ENCODE measurements at places on chromosomes 12 and 14.

GRCh38 chr12:50041962-50042361 lies 15.4 kb upstream of the ASIC1 start:
- DNase-seq = no peak

DNA sequence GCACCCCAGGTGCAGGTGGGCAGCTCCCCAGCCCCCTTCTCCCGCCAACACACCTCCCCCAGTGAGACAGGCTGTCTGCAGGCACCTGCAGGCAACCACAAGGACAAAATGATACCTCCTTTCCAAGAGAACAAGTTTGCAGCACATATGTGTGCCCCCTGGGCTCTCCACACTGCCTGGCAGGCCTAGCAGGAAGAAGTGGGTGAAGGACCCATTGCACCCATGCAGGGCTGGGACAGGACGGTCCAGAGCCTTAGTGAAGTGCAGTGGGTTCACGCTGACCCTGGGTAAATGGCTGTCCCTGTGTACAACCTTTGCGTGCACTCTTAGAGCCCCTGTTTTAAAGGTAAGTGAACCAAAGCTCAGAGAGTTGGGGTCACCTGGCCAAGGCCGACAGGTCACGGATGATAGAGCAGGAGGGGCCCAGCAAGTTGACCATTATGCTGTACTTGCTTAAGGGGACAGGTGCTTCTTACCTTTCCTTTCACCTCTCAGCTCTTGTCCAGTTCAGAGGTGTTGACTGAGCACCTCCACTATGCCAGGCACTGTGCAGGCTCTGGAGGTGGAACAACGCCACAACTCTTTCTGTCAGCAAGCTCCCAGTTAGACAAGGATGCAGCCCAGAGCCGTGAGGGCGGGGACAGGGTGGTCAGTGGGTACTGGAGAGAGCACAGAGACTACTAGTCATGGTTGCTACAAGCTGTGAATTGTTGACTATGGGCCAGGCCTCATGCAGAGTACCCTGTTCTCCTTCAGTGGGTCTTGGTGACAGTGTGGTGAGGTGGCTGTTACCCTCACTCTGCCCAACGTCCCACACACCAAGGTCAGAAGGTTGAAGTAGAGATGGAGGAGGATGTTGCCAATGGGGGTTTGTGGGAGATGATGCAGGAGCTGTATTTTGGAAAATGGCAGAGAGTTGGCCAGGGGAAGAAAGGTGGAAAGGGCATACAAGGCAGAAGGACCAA lies 125.9 kb downstream of the PAPOLA start:
- no peak for DNase-seq

DNA sequence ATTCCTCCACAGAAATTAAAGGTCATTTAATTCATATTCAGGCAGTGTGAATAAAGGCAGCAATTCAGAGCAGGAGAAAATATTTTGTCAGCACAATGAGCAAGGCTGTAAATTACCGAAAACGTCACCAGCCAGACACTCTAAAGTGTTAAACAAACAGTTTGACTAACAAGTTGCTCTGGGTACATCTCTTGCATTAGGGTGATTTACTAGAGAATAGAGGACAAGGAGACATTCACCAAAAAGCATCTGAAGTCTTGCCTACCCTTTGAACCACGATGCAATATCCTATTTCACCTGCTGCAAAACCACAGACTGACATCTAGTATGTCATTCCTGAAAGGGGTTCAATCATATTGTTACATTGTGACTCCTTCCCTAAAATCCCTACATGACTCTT lies 27.1 kb upstream of the GPHB5 start:
- no peak for DNase-seq

DNA sequence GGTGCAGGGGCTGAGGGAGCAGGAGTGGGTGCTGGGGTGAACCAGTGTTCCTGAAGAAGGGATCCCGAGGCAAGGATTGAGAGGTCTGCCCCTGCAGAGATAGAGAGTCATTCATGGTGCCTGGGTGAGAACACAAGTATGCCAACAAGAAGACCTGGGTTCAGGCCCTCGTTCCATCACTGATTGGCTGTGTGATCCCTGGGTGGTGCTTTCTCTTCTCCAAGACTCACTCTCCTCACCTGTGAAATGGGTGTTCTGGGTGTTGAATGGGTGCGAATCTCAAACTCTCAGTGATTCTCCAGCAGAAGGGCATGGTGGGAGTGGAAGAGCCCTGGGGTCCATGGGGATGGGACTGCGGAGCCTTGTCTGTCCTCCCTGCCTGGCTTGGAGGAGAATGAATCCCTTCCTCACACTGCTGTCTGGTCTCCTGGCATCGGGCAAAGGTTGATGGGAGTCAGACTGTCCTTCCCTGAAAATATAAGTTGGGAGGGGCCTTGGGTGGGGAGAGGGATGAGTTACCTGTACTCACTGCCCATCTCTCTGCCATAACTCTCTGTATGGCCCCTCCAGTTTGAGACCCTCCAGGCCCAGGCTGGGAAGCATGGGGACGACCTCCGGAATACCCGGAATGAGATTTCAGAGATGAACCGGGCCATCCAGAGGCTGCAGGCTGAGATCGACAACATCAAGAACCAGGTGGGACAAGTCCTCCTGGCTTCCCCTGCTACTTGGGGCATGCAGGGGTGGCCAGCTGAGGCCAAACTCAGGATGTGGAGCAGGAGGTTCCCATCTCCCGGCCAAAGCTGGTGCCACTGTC lies 9.6 kb downstream of the KRT7 start:
- no peak for DNase-seq

- DNase-seq = no peak
These were observed 1.5 kb downstream of the CHD4 start for GRCh38 chr12:6605421-6606330.
